ENCODE measurements at places on chromosomes 2 and 18. TPM values are rescaled to one million over a fixed set of nuclear protein-coding genes. Genes with fewer than 3 reads are reported as not detected.

DNA sequence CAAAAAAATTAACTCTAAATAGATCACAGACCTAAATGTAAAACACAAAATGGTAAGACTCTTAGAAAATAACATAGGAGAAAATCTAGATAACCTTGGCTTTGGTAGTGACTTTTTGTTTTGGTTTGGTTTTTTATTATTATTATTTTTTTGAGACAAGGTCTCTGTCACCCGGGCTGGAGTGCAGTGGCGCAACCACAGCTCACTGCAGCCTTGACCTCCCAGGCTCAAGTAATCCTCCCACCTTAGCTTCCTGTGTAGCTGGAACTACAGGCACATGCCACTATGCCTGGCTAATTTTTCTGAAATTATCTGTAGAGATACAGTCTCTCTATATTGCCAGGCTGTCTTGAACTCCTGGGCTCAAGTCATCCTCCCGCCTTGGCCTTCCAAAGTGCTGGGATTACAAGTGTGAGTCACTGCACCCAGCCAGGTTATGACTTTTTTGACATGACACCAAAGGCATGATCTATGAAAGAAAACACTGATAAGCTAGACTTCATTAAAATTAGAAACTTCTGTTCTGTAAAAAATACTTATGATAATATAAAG, 88.0 kb downstream of the HNRNPLL start:
- no peak for DNase-seq

- DNase-seq = peak; percentile 79
Measured at GRCh38 chr2:26043862-26044696, 10.2 kb downstream of the RAB10 start.

Gene NT5DC4
- not detected for total RNA-seq

DNA sequence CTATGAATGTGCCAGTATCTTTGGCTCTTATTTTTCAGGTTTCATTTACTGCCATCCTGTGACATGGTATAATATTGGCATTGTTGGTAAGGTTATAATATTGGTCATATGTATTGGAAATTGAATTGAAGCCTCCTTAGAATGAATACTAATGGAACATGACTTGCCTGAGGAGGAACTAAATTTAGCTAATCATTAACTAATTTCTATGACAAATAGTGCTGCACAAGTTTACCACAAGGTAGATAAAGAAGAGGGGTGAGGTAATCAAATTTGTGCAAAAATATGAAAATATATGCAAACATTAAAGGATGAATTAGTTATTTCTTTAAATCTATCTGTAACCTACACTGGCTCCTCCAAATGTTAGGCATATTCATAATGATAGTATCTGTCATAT, 43.2 kb upstream of the ORC2 start:
- no peak for DNase-seq

Gene SLC4A5
- under 0.01 TPM for total RNA-seq

DNA sequence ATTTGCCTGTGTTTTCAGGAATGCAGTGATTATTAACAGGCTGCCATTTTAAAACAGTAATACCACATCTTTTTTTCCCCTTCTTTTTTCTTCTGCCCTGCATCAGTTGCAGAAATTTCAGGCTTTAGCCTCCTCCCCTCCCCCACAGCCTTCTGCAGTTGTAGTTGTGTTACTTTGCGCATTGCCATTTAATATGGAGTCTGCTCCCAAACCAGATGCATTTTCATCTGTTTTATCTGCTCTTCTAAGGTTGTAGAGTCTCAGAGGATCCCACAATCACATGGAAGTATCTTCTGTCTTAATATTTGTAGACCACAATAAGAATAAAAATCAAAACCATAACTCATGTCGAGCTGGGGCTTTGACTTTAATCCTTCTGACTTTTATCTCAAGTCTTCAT, 3.8 kb downstream of the ASXL3 start:
- no peak for DNase-seq

GRCh38 chr18:49459404-49460171, 857 bp downstream of the DYM start:
- DNase-seq = peak; percentile 24

GRCh38 chr2:174654419-174654941, 56.9 kb upstream of the WIPF1 start:
- no peak for DNase-seq

DNA sequence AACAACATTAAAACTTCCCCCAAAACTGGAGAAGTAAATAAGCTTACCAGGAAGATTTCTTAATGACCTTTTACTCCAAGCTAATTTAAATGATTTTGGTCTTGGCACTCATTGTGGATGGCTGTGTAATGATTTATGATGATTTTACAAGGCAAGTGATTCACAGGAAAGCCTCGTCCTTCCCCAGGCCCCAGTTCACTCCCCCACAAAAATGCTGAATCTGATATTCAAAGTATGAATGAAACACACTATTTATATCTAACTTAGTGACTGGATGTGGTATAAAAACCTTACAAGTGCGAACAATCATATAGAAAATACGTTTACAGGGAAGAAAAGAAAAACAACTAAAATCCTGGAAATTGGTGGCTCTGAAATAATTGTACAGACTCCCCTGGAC, 49.8 kb downstream of the ZNF516 start:
- peak; percentile 91 for DNase-seq

Gene KIF5C
- under 0.01 TPM for total RNA-seq

GRCh38 chr2:200631287-200631686, 45.5 kb downstream of the AOX1 start:
- DNase-seq = no peak

DNA sequence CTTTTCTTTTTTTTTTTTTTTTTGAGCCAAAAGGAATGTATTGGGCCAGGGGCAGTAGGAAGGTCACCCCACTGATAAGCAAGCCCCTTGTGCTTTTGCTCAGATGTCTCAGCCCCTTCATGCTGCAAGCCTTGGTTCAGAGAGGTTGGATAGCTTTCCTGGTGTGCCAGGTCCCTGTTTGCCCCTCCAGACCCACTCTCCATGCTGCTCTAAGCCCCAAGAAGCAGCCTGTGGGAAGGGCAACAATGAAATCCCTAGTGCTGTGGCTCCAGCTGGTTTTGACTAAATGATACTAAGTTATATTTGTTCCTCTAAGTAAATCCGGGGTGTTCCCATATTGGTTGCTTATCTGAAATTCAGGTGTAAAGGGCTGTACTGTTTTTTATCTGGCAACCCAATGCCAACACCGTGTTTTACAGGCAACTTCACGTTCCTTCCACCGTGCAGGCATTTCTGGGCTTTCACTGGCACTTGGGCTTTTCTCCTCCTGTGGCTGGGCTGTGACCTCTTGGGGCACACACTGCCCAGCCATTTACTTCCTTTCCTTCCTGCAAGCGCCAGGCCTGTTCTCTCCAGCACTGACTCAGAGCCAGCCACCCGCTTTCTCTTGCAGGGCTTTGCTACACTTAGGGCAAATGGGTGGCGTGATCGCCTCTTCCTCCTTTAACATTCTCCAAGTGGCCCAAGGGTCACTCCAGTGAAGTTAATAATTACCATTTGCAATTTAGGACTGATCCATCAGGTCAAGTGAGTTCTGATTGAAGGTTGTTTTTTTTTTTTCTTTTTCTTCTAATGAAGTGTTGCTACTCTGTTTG, 21.6 kb downstream of the MERTK start:
- DNase-seq = no peak

GRCh38 chr2:107340955-107341354, 455.0 kb upstream of the ST6GAL2 start:
- DNase-seq = no peak

Gene KIAA2012
- under 0.01 TPM for total RNA-seq

GRCh38 chr18:21599585-21600525, 649 bp downstream of the ESCO1 start:
- DNase-seq = peak; percentile 10

GRCh38 chr2:182625814-182626213, 90.2 kb upstream of the DNAJC10 start:
- no peak for DNase-seq

DNA sequence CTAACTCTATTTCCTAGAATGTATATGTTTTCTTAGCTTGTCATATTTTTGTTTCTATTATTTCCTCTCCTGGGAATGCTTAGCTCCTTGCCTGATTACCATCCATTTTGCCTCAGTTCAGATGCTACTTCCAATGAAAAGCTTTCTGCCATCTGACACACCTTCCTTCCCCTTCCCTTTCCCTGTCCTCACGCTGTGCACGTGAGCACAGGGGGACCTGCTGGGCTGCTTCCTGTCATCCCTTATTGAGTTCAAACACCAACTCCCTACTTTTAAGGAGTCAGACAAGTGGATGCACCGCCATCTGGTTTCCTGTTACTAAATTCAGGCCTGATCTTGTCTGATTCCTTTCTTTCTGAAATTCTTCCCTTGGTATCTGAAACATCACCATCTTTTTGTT, 2.4 kb upstream of the INO80C start:
- no peak for DNase-seq

- DNase-seq = no peak
Measured at GRCh38 chr2:172431463-172431862, 4.1 kb downstream of the ITGA6 start.

Gene ALPI
- total RNA-seq = not detected

DNA sequence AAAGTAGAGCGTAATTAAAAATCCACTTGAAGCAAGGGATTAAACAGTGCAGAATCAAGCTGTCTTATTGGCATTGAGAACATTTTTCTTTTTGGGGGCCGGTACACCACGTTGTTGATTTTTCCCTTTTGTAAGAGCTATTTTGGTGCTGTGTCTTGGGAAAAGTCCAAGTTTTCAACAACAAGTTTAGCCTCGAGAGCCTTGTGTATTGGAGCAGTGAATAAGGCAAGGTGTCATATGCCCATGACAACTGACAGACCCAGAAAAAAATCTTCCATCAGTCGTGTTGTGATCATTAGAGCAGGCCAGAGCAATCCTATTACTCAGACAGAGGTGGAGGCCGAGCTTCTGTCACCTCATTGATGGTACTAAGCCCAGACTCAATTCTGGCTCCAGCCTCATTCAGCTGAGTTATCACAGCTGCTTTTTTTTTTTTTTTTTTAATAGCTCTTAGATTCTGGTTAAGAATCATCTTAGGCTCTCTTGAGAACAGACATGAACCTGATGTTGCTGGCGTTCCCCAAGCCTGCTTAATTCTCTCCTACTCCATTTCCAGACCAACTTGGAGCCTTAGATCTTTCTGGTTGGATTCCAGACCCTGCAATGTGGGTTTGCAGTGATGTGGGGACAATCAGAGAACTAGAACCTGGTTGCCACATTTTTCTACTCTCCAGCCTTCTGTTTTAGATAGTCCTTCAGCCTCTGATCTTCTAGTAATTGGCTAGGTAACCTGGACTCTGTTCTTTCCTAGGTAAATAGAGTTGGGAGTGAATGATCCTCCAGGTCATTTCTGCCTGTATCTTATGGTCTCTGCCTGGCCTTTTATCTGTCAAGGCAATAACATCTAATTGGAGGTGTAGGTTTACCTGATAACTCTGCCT, 43.1 kb downstream of the MOGAT1 start:
- no peak for DNase-seq

DNA sequence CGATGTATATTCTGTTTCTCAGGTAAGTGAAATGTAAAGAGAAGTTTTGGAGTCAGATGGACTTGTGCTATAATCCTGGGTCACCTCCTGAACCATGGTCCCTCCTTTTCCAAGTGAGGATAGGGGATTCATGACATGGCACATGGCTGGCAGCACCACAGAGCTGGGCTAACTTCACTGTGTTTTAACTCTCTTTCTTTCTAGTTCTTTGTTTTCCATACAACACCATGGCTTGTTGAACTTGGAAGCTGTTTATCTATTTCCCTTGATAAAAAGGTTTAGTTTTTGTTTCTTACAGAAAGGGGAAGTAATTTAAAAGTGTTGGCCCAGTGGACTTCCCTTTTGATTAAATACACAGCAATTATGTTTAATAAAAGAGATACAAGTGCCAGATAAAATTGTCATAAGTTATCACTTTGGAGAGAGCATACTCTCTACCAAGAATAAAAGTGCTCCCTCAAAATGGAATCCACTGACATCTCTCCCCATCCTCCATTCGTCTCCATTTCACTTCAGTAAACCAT, 90.4 kb downstream of the PLCL1 start:
- DNase-seq = no peak

GRCh38 chr18:33873112-33873511, 295.1 kb downstream of the ASXL3 start:
- no peak for DNase-seq

- DNase-seq = no peak
Measured at GRCh38 chr2:9356261-9356660, 67.1 kb downstream of the ITGB1BP1 start.

DNA sequence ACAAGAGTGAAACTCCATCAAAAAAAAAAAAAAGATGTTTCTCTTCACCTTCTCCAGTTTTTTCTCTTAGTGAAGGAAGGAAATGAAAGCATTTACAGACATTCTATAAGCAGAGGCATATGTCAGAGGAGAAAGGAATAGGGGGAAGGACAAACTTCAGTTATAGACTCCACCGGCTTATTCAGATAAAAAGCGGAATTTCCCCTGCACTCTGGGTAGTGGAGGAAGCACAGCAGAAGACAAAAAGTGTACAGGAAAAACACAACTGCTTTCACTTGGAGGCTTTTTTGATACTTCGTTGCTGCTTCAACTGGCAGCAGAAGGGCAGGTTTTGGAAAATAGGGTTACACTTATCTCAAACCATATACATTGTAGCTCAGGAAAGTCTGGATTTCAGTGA, 3.2 kb upstream of the MGAT4A start:
- DNase-seq = no peak

Gene PSMD1
- total RNA-seq = 153 TPM

DNA sequence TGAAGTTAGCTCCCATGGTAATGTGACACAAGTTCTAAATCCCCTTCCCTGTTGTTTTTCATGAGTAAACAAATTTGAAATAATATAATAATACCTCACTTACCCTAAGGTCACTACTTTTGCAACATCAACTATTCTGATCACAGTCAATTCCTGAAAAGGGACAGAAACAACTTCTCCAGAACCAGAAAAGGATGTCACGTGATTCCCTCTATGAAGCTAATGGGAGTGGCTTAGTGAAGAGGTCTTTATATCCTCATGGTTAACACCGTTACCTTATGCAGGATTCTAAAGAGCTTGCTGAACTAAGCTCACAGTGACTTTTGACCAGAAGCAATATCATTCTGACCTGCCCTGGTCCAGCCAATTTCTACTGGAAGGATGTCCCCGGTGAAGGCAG, 51.6 kb downstream of the DOCK10 start:
- DNase-seq = no peak

DNA sequence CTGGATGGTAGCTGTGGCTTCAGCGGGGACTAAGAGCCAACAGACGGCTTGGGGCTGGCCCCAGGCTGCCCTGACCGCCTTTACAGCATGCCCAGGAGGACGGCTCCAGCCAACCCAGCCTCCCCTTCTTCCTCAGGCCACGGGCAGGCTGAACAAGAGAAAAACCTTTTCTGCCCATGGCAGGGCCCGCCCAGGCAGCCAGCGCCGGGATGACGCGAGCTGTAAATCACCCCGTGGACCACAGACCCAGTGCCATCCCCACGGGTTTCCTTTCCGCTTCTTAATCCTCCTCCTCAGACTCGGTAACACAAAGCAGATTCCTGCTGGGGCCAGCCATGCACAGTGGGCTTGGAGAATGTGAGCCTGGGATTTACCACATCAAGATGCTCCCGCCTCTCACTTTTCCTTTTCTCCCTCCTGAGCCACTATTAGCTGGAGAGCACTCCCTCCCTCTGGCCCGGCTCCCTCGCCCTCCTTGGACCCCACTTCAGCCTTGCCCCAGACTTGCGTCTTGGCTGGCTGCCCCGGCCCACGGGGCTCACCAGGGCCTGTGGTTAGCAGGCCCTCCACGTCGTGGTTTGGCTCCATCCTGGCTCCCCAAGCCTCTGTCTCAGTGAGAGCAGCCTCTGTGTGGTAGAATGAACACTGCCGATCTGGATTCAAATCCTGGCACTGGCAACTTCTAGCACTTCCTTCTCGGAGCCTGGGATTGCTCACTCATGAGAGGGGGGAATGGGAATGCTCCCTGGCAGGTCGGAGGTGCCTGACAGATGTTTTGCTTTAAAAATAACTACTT, 31.4 kb downstream of the ATOH8 start:
- peak; percentile 97 for DNase-seq

Gene SERPINB4
- not detected for total RNA-seq

Gene TEKT4
- total RNA-seq = not detected
